AG08396 (cell line): ENCODE measurements at places on chromosomes 4 and X.

DNA sequence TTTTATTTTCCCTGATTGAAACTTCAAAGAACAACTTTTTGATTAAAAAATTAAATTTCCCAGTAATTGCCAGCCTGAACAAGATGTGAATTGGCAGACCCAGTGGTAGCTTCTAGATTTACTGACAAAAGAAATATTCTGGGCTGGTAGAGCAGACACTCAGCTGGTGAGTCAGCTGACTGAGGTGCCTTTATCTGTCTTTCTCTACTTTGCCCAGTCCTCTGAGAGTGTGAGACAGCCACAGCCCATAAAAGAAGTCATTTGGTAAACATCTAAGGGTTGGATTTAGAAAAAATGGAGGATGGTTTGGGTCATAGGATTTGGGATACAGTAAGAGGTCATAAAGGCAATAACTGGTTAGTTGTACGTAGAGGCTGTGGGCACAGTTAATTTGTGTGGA, 54.5 kb downstream of the CCSER1 start:
- DNase-seq = no peak

DNA sequence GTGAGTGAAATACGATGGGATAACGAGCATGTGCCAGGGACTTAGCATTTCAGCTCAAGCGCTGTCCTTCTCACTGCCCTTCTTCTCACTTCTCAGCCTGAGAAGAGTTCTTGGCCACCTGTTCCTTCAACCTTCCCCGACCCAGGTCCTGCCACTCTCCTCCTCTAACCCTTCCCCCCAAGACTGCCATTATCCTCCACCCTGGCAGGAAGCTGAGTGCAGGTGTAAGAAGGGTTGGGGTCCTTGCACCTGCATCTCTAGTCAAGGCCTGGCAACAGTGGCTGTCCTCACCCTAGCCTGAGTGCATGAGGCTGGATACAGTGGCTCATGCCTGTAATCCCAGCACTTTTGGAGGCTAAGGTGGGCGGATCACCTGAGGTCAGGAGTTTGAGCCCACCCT, 19.9 kb upstream of the STIM2 start:
- DNase-seq = no peak

DNA sequence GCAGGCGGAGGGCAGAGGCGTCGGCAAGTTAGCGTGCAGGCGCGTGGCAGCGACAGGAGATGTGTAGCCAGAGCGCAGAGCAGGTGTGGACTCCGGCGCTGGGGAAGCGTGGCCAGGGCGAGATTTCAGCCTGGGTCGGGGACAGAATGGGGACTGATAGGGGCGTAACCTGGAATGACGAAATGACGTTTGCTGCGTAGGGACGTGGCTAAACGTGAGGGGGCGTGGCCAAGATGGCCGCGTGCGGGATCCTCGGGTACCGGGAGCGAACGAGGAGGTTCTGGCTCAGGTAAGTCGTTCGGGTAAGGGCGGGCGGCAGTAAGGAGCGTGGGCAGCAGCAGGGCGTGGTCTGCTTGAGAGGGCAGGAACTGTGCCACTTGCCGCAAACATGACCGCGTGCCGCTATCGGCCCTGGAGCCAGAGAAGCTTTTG, 10.9 kb upstream of the CLTRN start:
- DNase-seq = peak; percentile 76

- DNase-seq = no peak
Observed at GRCh38 chr4:3707423-3708102, 58.6 kb upstream of the ADRA2C start.

GRCh38 chrX:39856472-39857121, 241.2 kb downstream of the BCOR start:
- DNase-seq = no peak

- peak; percentile 11 for DNase-seq
Observed at GRCh38 chrX:30309139-30309571, at the start of gene NR0B1. TSS of gene NR0B1 (minus strand) at chrX:30309390. CDS start at chrX:30309363, 27 bp downstream.

DNA sequence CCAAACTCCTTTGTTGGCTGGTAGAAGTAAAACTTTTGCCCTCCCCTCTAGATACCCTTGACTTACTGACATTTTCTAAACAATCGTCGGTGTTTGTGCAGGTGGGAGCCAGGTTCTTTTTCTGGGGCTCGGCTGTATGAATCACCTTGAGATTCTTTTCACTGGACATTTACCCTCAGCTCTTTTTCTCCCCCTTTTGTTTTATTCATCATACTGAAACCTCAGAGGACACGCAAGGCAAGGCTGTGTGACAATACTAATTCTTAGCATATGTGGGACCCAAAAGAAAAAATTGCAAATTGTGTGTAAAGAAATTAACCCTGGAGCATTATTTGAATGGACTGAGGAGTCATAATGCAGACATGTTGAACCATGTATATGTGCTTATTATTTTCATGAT, 194.0 kb downstream of the PCDH19 start:
- DNase-seq = no peak

DNA sequence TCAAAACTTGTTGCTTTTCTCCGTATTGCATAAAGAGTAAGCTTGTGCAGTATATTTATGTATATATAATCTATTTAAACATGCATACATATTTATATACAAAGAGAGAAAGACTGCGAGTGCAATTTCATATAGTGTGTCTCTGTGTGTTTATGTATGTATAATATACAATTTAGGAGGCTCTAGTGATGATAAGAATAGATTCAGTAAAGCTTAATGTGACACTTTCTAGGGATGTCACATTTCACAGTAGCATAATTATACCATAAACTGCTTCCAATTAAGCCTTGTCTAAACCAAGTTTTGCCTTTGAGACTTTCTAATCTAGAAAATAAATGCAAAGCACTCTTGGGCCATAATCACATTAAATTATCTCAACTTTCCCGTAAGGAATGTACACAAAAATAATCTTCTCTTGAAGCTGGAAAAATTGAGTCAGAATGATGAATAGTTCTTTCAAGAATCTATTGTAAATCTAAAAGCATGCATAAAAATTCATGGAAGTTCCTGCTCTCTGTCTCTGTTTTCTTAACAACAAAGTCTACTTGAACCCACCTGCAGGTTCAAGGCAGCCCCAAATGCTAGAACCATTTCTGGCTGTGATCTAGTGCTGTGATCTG, 114.1 kb upstream of the NPY2R start:
- no peak for DNase-seq

GRCh38 chrX:122565952-122566351, 618.1 kb upstream of the GRIA3 start:
- peak; percentile 75 for DNase-seq

DNA sequence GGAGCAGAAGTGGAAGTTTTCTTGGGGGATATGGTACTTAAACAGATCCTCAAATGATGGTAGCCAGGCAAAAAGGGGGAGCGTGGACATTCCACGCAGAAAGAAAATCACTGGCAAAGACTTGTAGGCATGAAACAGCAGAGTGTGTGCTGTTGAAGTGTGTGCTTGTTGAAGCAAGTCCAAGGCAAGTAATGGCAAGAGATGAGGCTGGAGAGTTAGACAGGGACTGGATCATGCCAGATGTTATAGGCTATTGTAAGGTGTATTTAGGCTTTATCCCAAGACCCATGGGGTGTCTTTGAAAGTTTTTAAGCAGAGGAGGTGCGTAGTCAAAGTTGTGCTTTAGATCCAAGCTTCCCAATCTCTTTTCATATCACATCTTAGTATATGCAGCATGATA, 124.5 kb downstream of the MBNL3 start:
- no peak for DNase-seq

- DNase-seq = peak; percentile 37
Observed at GRCh38 chrX:63747331-63747730, 37.7 kb downstream of the ARHGEF9 start.

- DNase-seq = no peak
Observed at GRCh38 chrX:129783291-129783713, 3.6 kb downstream of the SASH3 start.

- no peak for DNase-seq
Observed at GRCh38 chr4:23635468-23635867, 254.4 kb downstream of the PPARGC1A start.

- no peak for DNase-seq
Observed at GRCh38 chrX:133649651-133650050, 234.4 kb upstream of the GPC4 start.

DNA sequence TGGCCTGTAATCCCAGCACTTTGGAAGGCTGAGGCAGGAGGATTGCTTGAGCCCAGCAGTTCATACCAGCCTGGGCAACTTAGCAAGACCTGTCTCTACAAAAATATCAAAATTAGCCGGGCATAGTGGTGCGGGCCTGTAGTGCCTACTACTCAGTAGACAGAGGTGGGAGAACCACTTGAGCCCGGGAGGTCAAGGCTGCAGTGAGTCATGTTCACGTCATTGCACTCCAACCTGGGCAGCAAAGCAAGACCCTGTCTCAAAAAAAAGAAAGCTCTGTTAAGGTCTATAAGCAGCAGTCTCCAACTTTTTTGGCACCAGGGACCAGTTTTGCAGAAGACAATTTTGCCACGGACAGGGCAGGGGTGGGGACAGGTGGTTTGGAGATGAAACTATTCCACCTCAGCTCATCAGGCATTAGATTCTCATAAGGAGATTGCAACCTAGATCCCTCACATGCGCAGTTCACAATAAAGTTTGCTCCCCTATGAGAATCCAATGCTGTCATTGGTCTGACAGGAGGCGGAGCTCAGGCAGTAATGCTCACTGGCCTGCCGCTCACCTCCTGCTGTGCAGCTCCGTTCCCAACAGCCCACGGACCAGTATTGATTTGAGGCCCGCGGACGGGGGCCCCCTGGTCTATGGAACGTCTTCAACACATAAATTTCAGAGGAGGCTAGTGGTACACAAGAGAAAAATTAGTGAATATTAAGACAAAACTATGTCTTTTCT, 67.9 kb downstream of the KLHL8 start:
- DNase-seq = no peak

GRCh38 chr4:115883231-115883630, 769.8 kb upstream of the NDST4 start:
- no peak for DNase-seq

GRCh38 chr4:148431401-148431800, 10.8 kb downstream of the NR3C2 start:
- DNase-seq = no peak

DNA sequence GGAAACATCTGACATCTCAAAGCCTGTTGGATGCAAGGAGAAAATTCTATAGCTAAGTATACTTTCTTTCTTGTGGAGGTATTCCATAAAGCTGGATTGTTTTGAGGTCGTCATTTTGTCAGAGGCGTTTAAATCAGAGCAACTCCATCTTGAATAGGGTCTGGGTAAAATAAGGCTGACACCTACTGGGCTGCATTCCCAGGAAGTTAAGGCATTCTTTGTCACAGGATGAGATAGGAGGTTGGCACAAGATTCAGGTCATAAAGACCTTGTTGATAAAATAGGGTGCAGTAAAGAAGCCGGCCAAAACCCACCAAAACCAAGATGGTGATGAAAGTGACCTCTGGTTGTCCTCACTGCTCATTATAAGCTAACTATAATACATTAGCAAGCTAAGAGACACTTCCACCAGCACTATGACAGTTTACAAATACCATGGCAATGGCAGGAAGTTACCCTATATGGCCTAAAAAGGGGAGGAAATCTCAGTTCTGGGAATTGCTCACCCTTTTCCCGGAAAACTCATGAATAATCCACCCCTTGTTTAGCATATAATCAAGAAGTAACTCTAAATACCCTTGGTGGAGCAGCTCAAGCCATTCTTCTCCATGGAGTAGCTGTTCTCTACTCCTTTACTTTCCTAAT, 11.9 kb downstream of the HSD17B13 start:
- no peak for DNase-seq

- DNase-seq = no peak
Observed at GRCh38 chrX:139933904-139934303, 1.1 kb upstream of the ATP11C start.

GRCh38 chr4:16596267-16596666, 302.2 kb downstream of the LDB2 start:
- no peak for DNase-seq

GRCh38 chr4:76723924-76724323, 174.0 kb downstream of the SOWAHB start:
- DNase-seq = peak; percentile 51

DNA sequence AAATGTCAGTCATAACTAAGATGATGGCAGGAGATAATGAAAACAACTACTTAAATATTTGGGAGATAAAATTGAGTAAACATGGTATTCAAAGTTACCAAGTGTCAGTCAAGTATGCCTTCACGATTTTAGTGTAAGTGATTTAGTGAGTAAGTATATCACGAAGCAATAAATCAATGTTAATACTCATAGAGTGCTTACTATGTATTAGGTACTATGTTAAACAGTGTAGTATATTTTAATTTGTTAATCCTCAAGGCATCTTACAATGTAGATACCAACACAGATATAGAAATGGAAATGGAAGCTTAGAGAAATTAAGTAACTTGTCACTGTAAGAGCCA, 59.6 kb downstream of the ANXA3 start:
- DNase-seq = no peak

DNA sequence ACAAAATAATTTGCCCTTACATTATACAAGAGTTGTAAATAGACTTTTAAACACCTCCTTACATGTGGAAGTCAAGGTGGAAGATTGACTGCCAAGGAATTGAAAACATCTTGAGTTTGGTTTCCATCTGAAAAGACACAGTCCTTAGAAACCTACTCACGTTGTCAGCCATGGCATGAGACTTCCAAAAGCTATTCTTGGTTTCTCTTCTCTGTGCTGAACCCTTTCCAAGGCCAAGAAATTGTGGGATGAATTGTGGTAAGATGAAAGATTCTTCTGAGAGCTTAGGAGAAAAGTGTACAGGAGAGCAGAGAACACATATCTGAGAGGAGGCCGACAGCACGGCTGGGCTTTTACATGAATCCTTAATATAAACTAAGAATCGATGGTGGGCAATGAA, 370.0 kb downstream of the FBXW7 start:
- DNase-seq = no peak

GRCh38 chrX:10120331-10120730, 36.4 kb upstream of the CLCN4 start:
- no peak for DNase-seq

DNA sequence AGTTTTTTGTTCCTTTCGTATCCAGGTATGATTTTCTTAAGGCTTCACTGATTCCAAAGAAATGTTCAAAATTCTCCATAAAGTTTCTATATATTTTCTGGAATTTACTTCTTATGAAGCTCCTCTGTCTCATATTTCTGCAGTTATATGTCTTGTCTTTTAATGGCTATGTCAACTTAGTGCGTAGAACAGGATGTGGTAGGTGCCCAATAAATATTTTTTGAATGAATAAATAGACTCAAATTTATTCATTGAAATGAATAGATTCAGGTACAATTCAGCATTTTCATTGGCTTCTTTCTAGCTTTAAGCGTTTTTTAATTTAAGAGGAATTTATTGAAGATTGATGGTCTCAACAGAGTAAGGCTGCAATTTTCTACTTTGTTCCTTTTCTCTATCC, 231.9 kb upstream of the BOD1L1 start:
- DNase-seq = no peak

DNA sequence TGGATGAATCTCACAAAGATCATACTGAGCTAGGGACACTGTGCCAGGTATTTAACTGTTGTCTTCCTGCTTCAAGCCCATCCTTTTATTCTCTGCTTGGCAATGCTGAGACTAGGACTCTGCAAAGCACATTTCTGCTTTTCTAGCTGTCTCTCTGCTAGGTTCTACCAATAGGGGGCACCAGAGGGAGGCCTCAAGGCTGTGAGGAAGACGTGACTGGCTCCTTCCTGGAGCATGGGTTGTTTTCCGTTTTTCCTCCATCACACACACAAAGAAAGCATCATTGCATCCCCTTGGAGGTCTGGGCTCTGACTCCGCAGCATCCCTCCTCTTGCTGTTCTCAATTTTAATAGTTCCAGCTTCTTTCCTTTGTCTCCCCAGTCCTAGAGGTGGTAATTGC, 10.9 kb upstream of the DCTD start:
- DNase-seq = no peak

- DNase-seq = no peak
Observed at GRCh38 chr4:31246856-31247255, 526.7 kb downstream of the PCDH7 start.

- no peak for DNase-seq
Observed at GRCh38 chrX:69297506-69297905, 132.3 kb upstream of the PJA1 start.
